ENCODE measurements at places on chromosomes 4 and X. TPM values are rescaled to one million over a fixed set of nuclear protein-coding genes. Genes with fewer than 3 reads are reported as not detected.

The GRIA2 gene
- not detected for total RNA-seq

The C1QTNF7 gene
- total RNA-seq, result 0.87 TPM

The TRIM2 gene
- 68.8 TPM for total RNA-seq

The SERPINA7 gene
- not detected for total RNA-seq

The FSTL5 gene
- 4.6 TPM for total RNA-seq

The ZNF280C gene
- total RNA-seq, result 3.5 TPM

The PFKFB1 gene
- total RNA-seq, result not detected

GRCh38 chrX:97482666-97483300 lies 599.1 kb downstream of the RPA4 start:
- no peak for DNase-seq

GRCh38 chr4:121199742-121200561 lies 35.8 kb upstream of the TNIP3 start:
- DNase-seq, result no peak

DNA sequence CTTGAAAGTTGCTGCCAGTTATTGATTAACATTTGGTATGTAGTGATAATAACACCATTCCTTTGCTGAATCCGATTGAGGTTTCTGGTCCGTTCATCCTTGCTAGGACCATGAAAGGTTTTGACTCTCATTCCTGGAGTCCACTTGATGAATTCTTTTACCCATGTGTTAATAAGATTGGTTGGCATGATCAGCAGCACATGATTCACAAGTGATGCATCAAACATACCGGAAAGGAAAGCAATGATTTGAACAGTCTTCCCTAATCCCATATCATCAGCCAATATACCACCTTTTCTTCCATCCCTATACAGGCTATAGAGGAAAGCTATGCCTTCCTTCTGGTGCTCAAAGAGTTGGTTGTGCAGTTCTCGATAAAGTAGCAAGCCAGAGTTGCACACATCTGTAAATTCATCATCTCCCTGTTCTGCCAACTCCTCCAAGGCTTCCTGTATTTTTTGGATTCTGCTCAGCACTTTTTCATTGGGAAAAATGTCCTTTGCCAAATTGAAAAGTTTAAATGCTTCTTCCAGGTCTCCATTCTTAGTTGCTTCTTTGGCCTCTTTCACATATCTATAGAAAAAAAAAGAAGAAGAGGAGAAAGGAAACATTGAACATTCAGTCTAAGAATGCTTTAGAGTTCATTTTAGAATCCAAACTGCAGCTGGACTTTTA lies 26.7 kb downstream of the PIN4 start:
- DNase-seq, result no peak

GRCh38 chr4:2689825-2690700 lies 66.1 kb downstream of the TNIP2 start:
- no peak for DNase-seq

DNA sequence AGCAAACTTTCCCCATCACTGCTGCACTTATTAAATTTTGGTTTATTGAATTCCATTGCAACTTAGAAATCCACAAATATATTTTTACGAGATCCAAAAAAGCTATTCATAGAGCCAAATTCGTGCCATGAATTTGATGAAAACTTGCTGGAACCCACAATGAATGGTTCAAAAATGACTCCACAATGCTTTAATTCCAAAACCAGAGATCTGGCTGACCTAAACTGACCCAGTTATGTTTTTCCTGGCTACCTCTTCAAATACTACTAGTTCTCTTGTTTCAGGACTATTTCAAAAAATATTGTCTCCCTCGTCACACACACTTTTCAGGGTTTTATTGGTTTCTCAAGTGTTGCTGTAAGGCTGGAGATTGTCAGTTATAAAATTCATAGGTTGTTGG lies 474.8 kb downstream of the PDGFC start:
- no peak for DNase-seq

DNA sequence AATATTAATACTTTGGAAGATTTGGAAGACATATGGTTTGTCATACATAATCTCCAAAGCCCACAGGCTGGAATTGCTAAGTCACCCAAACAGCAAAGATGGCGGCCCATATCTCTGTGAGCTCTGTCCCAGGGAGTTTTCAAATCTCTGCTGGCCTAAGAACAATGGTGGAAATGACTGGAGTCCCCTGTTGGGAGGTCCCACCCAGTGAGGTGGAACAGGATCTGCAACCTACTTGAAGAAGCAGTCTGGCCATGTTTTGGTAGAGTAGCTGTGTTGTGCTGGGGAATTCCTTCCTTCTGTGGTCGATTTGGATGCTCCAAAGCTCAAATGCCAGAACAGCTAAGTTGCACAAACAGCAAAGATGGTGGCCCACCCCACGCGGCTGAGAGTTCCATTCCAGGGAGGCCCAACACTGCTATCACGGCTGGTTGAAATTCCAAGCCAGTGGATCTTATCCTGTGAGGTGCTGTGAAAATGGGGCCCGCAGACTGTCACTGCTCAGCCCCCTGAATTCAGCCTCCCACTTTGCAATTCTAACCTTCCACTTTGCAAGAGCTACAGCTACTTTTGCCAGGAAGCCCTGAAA lies 3.2 kb upstream of the UGT2B7 start:
- no peak for DNase-seq

GRCh38 chr4:170047771-170048354 lies 21.7 kb upstream of the MFAP3L start:
- peak; percentile 86 for DNase-seq

DNA sequence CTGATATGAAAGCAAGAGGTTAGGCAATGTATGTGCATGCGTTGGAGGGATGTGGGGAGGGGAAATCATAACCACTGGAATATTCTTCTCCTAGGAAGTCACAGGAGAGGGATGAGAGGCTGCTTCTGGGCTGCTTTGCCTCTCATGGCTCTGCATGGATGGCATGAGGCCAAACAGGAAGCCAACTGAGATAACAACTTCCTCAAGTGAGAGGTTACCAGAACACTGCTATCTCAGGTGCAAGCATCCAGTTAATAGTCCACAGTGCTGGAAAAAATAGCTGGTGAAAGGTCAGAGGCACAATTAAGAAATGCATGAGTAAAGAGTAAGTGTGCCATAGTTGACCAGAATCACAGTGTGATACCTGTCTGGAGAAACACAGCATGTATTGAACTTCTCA lies 113.3 kb downstream of the ELOVL6 start:
- DNase-seq, result peak; percentile 88

GRCh38 chr4:173746424-173746823 lies 216.4 kb upstream of the HAND2 start:
- no peak for DNase-seq

DNA sequence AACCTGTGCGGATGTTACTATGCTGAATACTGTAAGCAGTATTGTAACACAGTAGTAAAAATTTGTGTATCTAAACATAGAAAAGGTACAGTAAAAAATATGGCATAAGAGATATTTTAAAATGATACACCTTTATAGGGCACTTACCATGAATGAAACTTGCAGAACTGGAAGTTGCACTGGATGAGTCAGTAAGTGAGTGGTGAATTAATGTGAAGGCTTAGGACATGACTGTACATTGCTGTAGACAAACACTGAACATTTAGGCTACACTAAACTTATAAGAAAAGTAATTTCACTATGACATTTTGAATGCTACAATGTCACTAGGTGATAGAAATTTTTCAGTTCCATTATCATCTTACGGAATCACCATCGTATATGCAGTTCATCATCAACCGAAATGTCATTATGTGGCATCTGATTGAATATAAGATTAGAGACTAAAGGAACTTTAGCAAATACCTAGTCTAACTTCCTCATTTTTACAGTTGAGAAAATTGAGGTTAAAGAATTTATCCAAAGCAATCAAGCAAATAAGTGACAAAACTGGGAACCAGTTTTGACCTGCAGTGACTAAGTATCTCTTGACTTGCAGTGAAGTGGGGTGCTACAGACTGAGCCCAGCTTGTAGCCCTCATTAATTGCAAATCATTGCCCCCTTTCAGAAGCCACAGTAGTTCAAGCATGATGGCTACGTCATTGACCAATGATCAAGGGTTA lies 55.3 kb downstream of the EGF start:
- DNase-seq, result no peak

DNA sequence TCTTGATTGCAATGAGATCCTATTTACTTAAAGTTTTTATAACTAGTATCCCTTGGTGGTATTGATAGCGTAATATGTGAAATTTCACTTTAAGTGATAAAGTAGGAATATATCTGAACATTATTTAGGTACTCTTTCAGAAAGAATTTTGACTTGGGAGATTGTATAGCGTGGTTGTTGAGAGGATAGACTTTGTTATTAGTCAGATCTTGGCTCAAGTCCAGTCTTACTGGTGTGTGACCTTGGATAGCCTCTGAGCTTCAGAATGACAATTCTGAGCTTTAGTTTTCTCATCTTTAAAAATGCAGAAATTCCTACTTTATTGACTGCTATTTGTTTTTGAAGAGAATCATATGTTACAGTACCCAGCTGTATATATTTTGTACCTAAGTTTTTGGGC lies 32.6 kb downstream of the DCK start:
- DNase-seq, result peak; percentile 65

DNA sequence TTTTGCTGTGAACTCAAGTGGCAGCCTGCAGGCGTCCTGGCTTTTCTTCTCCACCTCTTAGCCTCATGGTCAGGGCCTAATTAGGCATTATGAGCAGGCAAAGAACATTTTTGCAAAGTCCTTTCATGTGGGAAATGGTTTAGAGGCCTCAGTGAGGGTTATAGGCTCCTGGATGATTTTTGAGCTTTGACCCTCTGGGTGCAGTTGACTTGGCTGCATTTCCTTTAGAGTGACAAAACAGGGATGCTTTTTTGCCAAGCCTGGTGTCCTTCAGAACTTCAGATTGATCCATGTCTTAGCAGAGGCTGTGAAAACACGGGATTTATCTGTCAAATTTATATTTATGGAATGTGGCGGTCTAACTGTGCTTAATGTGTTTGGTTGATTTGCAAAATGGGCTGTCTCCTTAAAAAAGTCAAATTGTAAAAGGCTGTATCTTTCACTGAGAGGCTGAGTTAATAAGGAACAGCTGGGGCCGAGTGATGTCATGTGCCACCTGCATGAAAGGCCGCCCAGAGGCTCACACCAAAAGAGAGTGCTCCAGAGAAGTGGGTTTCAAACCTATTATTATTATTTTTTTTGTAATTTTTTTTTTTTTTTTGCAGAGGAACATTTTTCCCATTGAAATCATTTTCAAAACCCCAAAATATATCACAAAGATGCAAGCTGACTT lies 192.2 kb upstream of the ARX start:
- no peak for DNase-seq

DNA sequence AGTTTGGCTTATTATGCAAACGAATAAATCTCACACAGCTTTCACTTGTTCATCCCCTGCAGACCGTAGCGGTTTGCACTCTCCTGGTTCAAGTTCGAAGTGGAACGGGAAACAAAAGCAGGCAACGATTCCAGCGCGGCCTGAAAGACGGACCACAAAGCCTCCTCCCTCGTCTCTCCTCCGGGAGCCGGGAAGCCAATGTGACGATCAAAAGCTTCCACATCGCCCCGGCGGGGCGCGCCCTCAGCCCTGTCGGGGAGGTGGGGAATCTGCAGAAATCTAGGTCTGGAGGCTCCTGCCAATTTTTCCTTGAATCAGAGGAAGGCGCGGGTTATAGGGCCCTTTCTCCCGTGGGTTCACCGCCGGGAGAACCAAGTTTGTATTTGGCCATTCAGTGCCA lies 16.9 kb upstream of the ZIC3 start:
- DNase-seq, result no peak

DNA sequence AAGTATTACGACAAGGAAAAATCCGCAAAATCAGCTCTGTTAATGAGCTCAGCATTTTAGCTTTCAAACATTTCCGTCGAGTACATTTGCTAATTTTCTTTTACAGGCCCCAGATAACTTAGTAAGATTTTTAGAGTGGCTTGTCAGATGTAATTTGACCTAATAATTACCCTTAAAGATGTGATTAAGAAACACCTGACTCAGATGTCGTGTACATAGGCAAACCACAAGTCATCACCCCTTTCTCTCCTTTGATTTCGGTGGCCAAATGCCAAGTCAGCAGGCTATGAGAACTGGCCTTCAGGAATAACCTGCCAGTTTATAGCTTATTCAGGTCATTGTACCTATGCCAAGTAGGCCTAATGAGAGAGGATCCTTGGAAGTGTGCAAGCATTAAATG lies 369.6 kb downstream of the PCDH7 start:
- DNase-seq, result peak; percentile 86

- peak; percentile 28 for DNase-seq
These were observed 121.2 kb downstream of the GASK1B start for GRCh38 chr4:158051401-158052235.

GRCh38 chr4:185398618-185399017 lies 2.0 kb downstream of the ANKRD37 start:
- DNase-seq, result no peak

GRCh38 chrX:34119122-34119521 lies 13.0 kb downstream of the FAM47A start:
- no peak for DNase-seq

DNA sequence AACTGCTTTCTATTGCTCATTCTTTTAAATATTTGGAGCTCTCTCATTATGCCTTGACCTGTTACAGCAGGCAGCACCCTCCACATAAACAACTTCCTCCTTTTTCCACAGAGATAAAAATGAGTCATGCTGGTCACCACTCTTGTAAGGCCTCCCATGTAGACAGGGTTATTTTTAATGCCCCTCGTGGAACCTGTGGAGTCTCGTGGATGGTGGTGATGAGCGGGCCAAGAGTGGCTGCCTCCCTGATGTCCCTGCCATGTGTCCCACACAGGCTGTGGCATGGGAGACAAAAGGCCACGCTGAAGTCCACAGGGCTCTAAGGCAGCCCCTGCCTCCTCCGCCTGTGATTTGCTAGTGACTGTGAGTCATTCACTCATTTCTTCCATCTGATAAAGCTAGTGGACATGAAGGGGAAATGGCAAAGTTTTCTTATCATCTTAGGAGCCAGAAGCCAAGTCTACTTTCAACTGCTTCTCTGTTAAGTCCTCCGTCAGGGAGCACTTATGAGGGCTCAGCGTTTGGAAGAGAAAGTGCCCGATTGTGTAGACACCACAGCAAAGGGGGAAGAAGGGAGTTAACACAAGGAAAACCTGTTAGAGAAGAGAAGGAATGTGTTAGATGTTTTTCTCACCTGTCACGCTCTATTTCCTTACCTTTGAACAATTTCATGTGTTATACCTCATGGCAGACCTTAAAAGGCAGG lies 121.6 kb upstream of the FAT1 start:
- DNase-seq, result no peak

- peak; percentile 20 for DNase-seq
These were observed 26.5 kb downstream of the BOD1L1 start for GRCh38 chr4:13601048-13601447.

DNA sequence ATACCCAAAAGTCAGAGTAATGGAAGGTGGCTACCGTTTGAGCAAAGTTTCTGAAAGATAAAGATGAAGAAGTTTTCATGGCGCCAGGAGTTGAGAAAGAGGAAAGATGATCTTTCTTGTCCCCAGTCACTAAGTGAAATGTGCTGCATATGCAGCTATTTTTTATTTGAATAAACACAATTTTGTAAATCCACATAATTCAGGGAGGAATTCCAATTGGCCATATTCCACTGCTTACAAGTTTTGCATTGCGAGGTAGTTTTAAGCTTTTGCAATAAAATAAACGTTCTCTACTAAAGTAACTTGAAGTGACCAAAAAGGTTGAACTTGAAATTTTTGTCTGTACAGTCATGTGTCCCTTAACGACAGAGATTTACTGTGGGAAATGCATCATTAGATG lies 139.3 kb upstream of the VCX2 start:
- peak; percentile 15 for DNase-seq

- DNase-seq, result no peak
These were observed 281.6 kb downstream of the SLC7A11 start for GRCh38 chr4:137960371-137961050.
